ENCODE measurements at places on chromosomes 3 and 15. TPM values are rescaled to one million over a fixed set of nuclear protein-coding genes. Genes with fewer than 3 reads are reported as not detected.

The TMEM207 gene
- not detected for total RNA-seq

The CGGBP1 gene
- total RNA-seq: 87.1 TPM

The EAF2 gene
- total RNA-seq: 14.1 TPM

The ELP6 gene
- total RNA-seq: 17.8 TPM

GRCh38 chr15:88204584-88204983 is 52.0 kb downstream of the NTRK3 start:
- no peak for DNase-seq

- no peak for DNase-seq
These were observed 213.2 kb upstream of the MRPL3 start for GRCh38 chr3:131716007-131716406.

DNA sequence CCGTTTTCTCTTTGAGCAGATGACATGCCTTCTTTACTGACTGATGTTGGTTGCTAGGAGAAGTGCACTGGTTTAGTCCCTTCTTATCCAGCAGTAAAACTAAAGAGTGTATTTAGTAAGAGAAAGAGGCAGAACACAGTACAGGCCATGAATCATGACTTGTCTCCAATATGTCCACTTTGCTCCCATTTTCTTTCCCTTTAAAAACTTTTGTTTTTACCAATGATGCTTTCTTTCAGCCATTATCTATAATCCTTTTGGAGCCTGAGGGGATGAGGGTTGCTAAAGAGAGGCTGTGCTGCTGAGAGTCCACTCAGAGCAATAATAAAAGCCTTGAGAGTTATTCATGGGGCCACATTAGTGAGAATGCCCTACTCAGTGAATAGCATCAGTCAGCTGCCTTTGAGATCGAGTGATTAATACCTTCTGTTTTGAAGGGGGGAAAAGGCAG is 12.2 kb downstream of the ROBO2 start:
- DNase-seq: no peak

GRCh38 chr3:172666181-172666872 is 44.5 kb downstream of the NCEH1 start:
- no peak for DNase-seq

Measured in tongue (tissue), 3 donors.